ENCODE measurements at places on chromosomes 7 and 10.
A peak's percentile ranks its signal among the peaks of the same experiment; 100 is the strongest.

DNA sequence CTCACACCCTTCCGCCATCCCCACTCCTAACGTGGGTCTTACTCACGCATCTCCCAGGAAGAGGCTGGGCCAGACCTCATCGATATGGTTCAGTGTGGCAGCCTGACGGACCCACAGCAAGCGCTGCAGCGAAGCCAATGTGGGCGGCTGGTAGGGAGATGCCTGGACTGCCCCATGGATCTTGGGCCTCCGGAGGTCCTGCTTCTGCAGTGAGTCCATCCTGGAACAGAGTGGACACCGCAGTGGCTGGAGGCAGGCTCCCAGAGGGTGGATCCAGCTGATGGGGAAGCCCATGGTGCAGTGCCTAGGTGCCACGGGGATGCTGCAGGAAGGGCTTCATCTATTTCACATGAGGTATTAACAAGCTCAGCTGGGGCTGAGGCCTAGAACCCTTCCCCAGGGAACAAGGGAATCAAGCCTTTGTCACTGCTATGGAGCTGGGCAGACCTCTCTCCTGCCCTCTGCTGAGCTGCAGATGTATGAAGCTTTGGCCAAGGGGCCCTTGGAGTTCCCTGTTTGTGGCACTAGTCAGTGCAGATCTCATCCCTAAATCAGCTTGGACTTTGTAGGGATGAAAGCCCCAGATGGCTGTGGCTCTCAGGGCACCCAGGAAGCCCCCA is 13.7 kb upstream of the SAMD8 start:
- DNase-seq = peak; percentile 41

DNA sequence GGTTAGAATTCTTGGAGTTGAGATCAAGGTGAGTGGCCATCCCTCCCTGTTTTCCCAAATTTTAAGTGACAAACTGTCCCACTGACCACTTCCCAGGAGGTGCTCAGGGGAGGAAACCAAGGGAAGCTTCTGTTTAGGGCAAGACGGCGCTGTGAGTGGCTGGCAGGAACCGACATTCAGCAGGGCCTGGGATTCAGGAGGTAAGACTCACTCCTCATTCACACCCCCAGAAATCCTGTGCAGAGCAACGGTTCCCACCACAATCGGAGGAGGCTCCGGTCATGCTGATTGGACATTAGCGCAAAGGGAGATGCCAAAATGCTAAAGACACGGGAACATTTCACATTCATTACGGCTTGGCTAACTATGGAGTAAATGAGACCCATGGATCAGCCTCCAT is 200.9 kb downstream of the GRID1 start:
- no peak for DNase-seq

DNA sequence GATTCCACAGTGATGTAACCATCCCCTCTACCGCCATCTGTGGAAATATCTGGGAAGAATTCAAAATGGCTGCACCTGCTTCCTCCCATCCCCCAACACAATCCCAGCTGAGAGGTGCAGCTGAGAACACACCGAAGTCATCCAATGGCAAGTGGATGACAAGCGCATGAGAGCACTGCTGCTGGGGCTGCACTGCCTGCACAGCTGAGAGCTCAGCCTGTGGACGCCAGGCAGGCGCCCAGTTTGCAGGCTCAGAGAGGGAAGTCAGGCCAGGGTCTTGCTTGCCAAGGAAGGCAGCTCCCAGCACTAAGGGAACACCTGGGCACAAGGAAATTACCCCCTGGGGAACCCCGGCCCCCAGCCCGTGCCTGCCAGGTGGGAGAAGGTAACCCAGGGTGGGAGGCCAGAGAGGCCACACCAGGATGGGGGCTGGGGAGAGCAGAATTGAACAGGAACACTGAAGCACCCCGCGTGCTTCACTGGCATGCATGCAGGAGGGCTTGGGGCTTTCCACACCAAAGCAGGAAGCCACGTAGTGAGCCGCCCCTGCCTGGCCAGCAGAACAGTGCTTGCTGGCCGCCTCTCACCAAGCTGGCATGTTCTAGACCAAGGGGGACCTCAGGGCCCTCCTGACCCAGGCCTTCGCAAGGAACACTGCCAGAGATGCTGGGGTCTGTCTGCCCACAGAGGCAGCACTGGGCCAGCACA is 46.2 kb downstream of the FAM53B start:
- DNase-seq = peak; percentile 24

GRCh38 chr7:114084002-114084471 is 165.2 kb upstream of the PPP1R3A start:
- no peak for DNase-seq

- peak; percentile 52 for DNase-seq
Measured at GRCh38 chr7:129188372-129188891, at the start of gene SMO. Gene SMO (plus strand): TSS chr7:129188633. CDS start chr7:129189152, 519 bp downstream.

GRCh38 chr7:87456247-87456646 is 19.2 kb downstream of the ABCB4 start:
- DNase-seq = no peak

GRCh38 chr10:61179771-61180170 is 235.8 kb upstream of the RHOBTB1 start:
- no peak for DNase-seq

All from SK-MEL-5 (cell line).